ENCODE measurements at places on chromosomes 7 and 10. TPM values are rescaled to one million over a fixed set of nuclear protein-coding genes. Genes with fewer than 3 reads are reported as not detected.

The DPYSL4 gene
- total RNA-seq: 6.1 TPM

The NEBL gene
- total RNA-seq: not detected

The C7orf25 gene
- total RNA-seq: 12.5 TPM

The STEAP2 gene
- total RNA-seq: 50.0 TPM

The SPDYE9 gene
- not detected for total RNA-seq

The PON2 gene
- 60.2 TPM for total RNA-seq

The ADO gene
- 28.4 TPM for total RNA-seq

The COBL gene
- total RNA-seq: not detected

The NUPR2 gene
- not detected for total RNA-seq

The PTPRN2 gene
- 0.32 TPM for total RNA-seq

The MEOX2 gene
- 4.5 TPM for total RNA-seq

The TACC2 gene
- 7.0 TPM for total RNA-seq

The PIK3AP1 gene
- total RNA-seq: not detected

The HOXA6 gene
- not detected for total RNA-seq

The CCDC146 gene
- 2.2 TPM for total RNA-seq

The FBXL13 gene
- total RNA-seq: 0.73 TPM

The GPR22 gene
- total RNA-seq: not detected

The XRCC2 gene
- total RNA-seq: 0.12 TPM

The LRGUK gene
- total RNA-seq: 0.36 TPM

The EFCAB10 gene
- total RNA-seq: not detected

The SKAP2 gene
- total RNA-seq: 6.9 TPM

The TMEM213 gene
- not detected for total RNA-seq

The PLCE1 gene
- total RNA-seq: 0.61 TPM

The ZNF716 gene
- total RNA-seq: not detected

The PNLIPRP3 gene
- not detected for total RNA-seq

The KEL gene
- not detected for total RNA-seq

The SLC26A5 gene
- not detected for total RNA-seq

The CYP17A1 gene
- total RNA-seq: not detected

The ZNF862 gene
- 7.3 TPM for total RNA-seq

The CDHR3 gene
- total RNA-seq: 45.3 TPM

The NEURL1 gene
- total RNA-seq: 0.16 TPM

The LBX1 gene
- not detected for total RNA-seq

The UCMA gene
- not detected for total RNA-seq

The TNRC18 gene
- total RNA-seq: 83.9 TPM

The NKX1-2 gene
- not detected for total RNA-seq

The PILRA gene
- total RNA-seq: 0.36 TPM
